Mesendoderm (in vitro differentiated cells): ENCODE measurements at places on chromosomes 7 and 10.
A peak's percentile ranks its signal among the peaks of the same experiment; 100 is the strongest.

DNA sequence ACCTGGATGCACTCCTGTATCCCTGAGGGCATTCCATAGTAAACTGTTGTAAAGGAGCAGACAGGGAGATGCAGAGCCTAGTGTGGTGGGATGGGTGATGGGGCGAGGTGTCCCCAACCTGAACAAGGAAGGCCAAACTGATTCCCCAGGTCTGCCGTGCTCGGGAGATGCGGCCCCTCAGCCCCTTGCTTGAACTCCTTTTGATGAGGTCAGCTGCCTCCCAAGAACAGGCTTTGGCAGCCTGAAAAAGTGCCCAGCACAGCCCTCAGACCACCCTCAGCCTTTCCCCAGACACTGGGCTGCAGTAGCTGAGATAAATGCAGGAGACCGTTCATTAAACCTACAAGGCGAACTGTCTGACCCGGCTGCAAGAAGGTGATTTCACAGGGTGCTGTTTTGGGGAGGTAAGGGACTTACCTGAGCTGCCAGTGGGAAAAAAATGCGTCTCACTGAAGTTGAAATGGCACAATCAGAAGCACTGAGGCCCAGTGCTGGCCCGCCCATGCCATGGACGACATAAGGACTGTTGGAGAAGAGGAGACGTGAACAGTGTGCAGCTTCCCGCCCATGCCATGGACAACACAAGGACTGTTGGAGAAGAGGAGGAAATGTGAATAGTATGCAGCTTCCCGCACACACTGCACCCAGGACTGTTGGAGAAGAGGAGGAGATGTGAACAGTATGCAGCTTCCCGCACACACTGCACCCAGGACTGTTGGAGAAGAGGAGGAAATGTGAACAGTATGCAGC lies 148.4 kb upstream of the FAM20C start:
- no peak for DNase-seq

- DNase-seq: no peak
Measured at GRCh38 chr7:100396421-100396982, 23.2 kb downstream of the PILRA start.

- DNase-seq: peak; percentile 57
Measured at GRCh38 chr10:79400146-79401004, 45.0 kb downstream of the ZCCHC24 start.

DNA sequence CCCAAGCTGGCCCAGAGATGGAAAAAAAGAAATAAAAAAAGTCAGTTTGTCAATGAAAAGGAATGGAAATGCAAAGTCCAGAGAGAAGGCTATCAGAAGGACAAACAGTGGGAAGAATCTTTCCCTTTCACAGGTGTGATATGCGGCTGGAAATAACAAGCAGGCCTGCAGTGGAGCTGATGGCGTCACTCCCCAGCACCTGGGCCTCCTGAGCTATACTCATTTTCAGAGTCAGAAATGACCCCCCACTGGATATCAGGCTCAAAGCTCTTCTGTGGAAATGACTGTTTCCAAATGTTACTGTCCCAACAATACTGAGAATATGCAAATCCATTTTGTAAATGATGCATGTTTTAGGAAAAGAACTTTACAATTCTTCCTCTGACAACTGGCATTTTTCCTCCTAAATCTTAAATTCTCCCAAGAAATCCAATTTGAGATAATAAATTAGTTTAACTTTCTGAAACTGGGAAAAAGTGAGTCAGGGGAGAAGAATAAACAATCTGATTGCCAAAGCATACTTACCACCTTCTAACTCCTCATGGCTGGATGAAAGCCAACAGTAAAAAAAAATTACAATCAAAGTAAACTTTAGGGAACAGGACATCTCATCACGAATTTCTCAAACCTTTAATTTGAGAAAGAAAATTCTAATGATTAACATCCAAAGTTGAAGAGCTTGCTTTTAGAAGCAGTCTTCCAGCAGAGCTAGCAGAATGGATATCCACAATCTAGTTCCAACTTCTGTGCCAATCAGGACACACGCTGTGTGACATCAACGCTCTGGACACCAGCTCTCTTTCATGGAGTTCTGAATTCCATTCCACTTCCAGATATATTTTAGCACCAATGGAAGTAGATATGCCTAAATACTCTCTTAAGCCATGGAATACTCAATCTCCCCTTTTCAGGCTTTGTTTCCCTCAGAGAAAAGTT lies 5.3 kb upstream of the CUZD1 start:
- DNase-seq: peak; percentile 40

DNA sequence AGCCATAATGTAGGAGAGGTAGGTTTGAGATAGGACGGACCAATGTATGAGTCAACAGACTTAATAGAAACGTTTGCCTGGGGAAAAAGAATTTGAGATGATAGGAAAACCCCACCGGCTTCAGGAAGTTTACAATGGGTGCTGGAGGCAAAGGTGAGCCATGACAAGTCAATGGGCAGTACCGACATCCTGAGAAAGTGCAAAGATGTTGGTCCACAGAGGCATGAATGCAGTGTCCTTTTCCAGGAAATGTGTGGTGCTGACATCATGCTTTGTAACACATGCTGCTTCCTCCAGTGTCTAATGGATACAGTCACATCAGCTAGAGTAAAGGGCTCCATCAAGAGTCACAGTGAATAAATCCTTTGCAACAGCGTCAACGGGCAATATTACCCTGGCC lies 533.6 kb downstream of the INHBA start:
- no peak for DNase-seq
